ENCODE measurements at places on chromosomes 5 and 9.
A peak's percentile ranks its signal among the peaks of the same experiment; 100 is the strongest.

DNA sequence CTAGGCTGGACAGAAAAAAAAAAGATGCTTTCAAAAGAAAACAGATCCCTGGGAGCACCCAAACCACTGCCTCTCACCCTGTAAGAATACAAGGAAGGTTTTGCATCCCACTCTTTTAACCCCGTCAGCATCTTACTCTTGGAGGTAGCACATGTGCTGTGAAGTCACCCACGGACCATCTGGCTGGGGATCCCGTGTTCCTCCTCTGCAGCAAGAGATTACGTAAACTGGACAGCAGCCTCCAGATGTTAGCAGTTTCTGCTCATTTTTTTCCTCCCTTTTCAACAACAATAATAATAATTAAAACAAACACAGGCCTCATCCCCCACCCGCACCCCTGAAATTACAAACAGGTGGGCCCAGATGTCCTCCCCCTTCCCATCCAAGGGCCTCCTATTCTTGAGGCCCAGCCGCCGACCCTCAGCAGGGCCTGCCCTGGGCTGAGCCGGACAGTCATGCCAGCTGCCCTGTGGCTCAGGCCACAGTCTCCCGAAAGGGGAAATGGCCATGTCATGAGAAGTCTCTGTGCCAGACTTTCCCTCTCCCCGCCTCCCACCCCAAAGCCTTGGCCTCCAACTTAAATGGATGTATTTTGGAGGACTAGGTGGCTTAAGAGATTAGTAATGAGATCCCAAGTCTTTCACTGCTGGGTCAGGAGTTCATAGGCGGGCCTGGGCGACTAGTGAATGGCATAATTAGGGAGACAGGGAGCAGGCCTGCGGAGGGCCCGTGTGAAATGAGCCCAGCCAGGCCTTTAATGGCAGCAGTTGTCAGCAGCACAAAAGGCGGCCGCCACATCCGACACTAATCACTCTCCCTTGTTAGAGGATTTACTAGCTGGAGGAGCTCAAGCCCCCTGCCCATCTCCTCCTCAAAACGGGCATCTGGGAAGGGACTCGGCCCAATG lies 165.1 kb downstream of the PAPPA start:
- no peak for DNase-seq

- no peak for DNase-seq
Measured at GRCh38 chr9:18327121-18327520, 146.8 kb upstream of the ADAMTSL1 start.

DNA sequence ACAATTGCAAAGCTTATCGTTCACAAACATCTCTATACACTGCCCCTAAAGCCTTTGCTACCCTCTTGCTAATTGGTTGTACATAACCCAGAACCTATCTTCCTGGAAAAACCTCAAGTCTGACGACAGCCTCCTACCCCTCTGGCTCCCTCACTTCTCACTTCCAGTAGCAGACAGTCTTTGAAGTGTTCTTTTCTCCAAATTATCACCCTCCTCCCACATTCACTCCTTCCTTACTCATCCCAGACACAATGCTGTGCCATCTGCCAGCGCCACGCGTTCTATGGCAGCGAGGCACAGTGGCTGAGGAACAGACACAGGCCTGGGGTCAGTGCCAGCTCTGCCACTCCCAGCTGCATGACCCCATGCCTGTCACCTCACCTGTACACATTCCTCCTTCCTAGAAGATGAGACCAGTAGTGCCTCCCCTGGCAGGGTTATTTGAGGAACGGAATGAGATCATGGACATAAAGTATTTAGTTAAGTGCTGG lies 27.7 kb downstream of the CLTA start:
- DNase-seq = no peak

DNA sequence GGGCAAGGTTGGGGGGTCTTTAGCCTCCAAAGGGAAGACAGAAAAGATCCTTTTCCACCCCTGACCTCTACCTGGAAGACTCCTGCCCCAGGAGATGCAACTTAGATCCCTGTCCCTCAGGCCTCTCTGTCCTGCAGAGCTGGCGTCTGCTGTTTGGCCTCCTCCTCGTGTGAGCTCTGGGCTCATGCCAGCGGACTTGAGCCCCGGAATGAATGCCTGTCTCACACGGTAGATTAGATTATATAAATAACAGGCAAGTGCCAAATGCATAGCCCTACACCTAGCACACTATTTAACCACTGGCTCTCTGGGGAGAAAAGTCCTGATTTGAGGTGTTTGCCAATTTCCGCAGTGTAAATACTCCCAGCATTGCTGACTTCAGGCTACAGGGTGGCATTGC lies 1.4 kb upstream of the WNK2 start:
- DNase-seq = no peak

DNA sequence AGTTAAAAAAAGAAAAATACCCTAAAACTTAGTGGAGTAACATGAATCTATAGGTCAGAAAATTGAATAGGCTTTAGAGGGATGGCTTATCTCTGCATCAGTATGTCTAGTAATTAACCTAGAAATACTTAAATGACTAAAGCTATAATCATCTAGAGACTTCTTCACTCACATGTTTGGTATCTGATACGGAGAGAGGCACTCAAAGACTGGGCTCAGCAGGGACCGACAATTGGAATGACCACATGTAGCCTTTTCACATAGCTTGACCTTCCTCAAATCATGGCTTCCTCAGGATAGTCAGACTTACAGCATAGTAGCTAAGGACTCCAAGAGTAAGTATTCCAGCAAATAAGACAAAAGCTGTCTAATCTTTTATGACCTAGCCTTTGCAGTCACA lies 105.3 kb upstream of the RORB start:
- no peak for DNase-seq

- DNase-seq = no peak
Measured at GRCh38 chr5:172172912-172173563, 15.0 kb downstream of the STK10 start.

DNA sequence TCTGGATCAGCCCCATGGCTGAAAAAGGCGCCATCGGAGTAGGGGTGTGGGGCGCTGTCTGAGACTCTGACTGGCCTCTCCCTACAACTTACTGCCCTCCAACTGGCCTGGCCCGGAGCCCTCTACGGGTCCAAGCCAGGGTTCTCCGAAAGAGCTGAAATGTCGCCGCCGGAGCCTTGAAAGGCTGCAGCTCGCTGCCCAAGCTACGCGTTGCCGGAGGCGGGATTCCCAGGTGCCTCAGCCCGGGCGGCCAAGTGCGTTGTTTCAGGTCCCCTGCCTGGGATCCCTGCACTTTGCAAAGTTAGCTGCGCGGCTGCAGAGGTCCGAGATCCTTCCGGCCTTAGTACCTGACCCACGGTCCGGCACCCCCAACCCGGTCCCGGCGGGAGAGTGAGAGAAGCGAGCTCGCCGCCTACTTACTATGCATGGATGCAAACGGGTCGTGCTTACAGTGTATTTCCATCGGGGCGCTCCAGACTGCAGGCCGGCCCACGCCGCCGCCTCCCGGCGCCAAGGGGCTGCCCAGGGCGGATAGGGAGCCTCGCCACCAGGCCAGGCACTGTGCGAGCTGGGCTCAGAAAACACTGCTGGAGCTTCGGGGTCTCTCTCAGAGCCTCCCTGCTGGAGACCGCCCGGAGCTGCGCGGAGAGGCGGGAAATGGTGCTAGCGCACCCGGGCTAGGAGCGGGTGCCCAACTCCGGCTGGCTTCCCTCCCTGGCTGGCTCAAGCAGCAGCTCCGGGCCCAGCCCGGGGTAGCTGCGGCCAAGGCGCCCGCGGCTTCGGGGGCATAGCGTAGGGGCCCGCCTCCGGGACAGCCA lies 7.7 kb downstream of the PAX5 start:
- DNase-seq = peak; percentile 26

DNA sequence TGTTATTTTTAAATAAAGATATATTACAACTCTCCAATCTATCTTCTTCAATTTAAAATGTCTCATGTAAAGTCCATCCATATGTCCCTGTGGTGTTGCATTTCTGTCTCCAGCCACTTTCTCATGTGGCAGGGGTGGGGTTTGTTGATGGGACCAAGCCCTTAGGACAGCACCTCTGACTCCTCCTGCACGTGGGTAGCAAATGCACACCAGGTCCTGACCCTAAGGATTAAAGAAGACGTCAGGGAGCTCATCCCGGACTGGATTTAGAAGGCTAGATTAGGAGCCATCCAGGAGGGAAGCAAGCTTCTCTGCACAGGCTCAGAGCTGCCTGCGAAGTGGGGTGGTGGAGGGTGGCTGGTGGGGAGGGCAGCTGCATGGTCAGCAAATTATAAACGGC lies 38.9 kb upstream of the FAM120AOS start:
- DNase-seq = no peak

- no peak for DNase-seq
Measured at GRCh38 chr9:27489087-27489876, 34.8 kb upstream of the IFNK start.

DNA sequence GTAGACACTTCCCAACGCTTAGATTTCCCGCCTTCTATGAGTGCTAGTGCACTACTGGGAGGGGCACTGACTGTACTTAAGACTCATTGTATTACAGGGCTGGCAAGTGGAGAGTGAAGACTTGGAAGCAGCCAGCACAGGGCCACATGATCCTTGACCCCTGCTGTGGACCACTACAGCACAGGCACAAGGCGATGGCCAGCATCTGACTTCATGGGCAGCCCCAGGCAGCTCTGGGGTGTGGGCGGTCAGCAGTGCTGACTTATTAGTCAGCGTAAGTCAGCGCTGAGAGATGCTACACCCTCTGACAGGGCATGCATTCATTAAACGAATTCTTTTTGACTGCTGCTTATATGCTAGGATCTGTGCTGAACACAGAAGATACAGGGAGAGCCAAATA lies 9.3 kb downstream of the SLC46A2 start:
- DNase-seq = no peak

DNA sequence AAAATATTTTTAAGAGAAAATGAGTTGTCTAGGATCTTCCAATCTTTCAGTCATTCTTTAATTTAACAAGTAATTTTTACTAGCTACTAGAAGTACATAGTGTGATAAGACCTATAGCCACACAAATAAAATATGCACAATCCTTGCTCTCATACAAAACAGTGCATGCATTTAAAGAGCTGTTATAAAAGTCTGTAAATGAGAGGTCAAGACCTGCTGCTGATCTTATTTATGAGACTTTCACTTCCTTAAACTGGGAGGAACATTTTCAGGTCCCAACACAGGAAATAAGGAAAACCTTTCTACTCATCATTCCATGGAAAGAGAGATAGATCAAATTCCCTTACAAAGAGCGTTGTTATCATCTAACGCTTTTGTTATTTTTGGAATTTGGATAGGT lies 54.2 kb upstream of the PAM start:
- DNase-seq = no peak

GRCh38 chr9:21141427-21141882 lies at the start of gene IFNW1:
IFNW1 (minus strand) TSS chr9:21141832; CDS start chr9:21141570, 262 bp downstream.
- DNase-seq = no peak

Measured in activated T-cell treated with anti-CD3 and anti-CD28 coated beads, Interleukin-2, amount 50 U/mL, for 1 hour (primary cell).